ENCODE measurements at places on chromosomes 7 and 10.

- DNase-seq, result peak; percentile 19
Measured at GRCh38 chr10:111261081-111261615, 184.3 kb downstream of the ADRA2A start.

DNA sequence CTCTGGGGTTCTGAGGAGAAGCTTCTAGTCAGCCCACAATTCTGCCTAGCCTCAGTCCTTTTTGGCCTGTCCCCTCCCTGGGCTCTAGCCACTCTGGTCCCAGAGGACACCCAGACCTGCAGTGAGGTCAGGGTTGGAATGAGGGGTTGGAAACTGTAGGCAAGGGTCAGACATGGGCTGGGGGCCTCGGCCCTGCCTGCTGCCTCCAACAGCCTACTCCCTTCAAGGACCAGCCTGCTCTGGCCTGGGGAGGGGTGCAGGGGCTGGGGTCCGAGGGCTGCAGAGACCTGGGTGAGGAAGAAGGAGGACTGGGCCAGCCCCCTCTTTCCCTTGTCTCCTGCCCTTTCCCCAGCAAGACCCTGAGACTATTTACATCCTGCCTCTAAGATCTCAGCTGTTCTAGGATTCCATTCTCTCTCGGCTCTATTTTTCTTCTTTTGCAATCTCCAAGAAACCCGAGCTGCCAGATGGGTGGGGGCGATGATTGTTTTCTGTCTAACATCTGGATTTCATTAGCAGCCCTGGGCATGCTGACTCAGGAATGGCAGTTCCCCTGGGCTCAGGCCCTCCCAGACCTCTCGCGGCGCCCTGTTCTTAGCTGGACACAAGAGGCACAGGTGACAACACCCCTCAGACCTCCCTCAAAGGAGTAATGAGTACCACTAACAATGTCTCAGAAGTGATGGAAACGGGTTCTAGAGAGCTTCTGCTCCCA, 23.1 kb downstream of the ZCCHC24 start:
- no peak for DNase-seq

DNA sequence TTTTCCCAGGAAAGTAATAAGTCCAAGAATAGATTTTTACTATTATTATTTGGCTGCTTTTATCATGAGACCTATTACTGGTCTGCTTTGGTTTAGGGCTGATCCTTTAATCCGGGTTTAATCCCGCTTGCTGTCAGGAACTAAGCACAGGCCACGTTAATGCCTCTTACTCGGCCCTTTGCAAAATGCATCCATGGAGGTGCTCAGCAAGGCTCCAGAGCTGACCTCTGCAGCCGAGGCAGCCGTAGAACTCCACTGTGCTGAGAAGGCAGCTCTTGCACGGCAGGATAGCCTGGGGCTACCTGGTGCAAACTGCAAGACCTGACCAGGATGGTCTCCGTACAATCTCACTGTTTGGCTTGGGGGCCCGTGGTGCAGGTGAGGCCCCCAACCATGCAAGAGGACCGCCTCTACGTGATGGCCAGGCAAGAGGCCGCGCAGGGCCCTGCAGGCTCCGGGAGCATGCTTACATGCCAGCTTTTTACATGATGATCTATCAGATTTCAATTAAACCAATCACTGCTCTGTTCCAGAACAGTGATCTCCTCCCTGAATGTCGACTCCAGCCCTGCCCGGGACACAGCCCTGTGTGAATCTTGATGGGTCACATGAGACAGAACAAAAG, 10.4 kb upstream of the CALML3 start:
- DNase-seq, result no peak

- no peak for DNase-seq
Measured at GRCh38 chr10:62047228-62047892, 145.9 kb downstream of the ARID5B start.

GRCh38 chr7:49624611-49625010, 148.8 kb upstream of the VWC2 start:
- DNase-seq, result no peak

DNA sequence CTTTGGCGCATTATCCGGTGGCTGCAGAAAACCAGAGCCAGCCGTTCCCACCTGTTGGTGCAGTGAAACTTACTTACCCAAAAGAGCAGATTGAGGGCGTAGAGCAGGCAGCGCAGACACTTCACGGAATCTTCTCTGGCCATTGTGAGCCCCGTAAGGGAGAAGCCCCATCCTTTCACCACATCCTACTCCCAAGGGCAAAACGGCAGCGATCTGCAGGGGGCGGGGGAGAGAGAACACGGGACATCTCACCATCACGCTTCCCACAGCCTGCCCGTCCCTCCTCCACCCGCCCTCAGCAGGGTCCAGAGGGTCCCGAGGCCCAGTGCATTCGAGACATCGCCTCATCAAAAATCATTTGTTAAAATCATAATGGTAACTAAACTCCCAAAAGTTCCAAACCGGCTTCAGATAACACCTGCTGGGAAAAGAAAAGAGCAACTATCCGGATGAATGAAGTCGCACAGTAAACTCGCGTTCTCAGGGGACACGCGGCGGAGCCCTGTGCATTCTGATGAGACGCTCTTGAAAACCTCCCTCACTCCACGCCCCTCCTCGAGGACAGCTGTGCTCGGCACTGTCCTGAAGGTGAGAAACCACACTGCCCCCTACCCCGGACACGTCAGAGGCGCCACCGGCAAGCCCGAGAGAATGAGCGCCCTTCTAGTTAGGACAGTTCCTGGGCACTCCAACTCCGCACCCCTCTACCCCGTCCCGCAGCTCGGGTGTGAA, 1.2 kb downstream of the TSPAN12 start:
- DNase-seq, result no peak

- no peak for DNase-seq
Measured at GRCh38 chr7:104982308-104983075, 31.5 kb upstream of the KMT2E start.

DNA sequence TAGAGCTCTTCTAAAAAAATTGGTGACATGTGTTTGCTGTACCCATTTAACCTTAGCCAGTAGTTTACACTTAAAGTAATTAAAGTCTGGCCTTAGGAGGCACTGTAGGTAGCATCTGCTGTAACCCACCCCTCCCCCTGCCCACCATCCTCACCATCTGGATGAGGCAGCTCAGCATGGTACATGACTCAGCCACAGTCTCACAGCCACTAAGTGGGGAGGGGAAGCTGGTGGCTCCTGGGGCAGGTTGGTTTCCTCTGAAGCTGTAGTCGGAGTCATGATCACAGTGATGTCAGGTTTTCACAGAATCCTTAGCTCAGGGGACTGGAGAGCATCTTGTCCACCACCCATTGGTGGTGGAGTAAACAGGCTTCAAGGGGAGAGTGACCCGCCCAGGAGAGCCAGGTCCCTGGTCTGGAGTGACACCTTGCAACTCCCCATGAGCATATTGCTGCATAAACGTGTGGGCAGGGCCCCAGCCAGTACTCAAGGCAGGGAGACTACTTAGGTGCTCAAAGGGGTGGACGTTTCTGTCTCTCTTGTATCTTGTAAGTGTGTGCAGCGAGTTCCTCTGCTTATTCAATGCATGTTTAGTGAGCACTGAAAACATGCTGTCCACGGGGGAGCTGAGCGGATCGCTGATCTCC, 125.9 kb downstream of the GRK5 start:
- DNase-seq, result no peak

GRCh38 chr10:15253951-15254807, 85.7 kb upstream of the NMT2 start:
- DNase-seq, result no peak

GRCh38 chr7:7521259-7521658, 14.4 kb downstream of the COL28A1 start:
- DNase-seq, result no peak

- no peak for DNase-seq
Measured at GRCh38 chr7:109282726-109283125, 713.1 kb downstream of the DNAJB9 start.

- no peak for DNase-seq
Measured at GRCh38 chr7:69526570-69526969, 71.7 kb upstream of the AUTS2 start.

- DNase-seq, result no peak
Measured at GRCh38 chr10:130378556-130379400, 242.6 kb downstream of the GLRX3 start.

GRCh38 chr10:91709394-91709798, 76.5 kb upstream of the PPP1R3C start:
- DNase-seq, result no peak

DNA sequence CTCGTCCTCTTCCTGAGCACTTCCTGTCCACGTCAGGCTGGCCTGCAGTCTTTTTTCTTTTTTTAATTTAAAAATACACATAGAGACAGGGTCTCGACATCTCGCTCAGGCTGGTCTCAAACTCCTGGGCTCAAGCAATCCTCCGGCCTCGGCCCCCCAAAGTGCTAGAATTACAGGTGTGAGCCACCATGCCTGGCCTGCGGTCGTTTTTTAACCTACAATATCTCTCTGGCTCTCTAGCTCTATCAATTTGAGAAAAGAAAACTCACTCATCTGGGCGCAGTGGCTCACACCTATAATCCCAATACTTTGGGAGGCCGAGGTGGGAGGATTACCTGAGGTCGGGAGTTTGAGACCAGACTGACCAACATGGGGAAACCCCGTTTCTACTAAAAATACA, 4.0 kb upstream of the OAT start:
- no peak for DNase-seq

DNA sequence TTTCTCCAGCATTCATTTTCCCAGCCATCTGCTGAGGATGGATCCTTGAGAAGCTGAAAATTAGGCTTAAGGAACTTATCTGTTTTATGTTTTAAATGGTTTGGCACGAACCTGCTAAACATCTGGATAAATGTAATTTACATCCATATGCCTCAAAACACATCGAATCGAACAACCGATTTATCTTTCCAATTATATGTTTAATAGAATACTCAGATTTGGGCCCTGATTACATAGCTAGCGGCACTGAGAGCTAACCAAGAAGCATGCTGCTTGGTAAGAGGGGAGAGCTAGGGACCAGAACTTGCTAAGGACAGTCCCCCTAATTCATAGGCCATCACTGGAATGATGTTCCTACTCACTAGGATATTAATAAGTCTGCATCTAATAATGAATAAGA, 144.4 kb downstream of the BUB3 start:
- no peak for DNase-seq

- peak; percentile 74 for DNase-seq
Measured at GRCh38 chr7:30433082-30433481, 45.5 kb downstream of the NOD1 start.

DNA sequence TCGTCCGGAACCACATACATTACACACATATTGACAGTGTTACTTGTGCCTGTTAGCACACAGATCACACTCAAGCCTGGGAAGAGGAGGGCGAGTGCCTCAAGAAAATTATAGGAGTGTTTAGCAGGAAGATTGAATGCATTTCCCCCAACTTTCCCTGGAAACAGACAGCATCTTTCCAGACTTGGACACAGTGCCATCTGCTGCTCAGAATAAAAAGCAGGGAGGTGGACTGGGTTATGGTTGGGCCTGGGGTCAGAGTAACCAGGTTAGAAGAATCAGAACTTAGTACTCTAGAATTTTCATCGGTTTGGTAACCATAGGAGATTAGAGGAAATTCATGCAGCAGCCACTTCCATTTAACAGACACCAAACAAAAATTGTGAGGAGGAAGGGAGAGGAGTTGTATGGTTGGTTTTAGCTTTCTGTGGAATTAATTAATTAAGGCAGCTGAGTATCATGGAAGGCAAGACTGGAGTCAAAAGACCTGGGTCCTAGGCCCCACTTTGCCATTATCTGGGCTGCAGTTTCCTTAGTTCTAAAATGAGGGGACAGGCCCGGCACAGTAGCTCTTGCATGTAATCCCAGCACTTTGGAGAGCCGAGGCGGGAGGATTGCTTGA, 43.4 kb upstream of the OPTN start:
- peak; percentile 11 for DNase-seq
